NCI-H446 (cell line): ENCODE measurements at places on chromosomes 2 and 18.
A peak's percentile ranks its signal among the peaks of the same experiment; 100 is the strongest.

- peak; percentile 35 for DNase-seq
These were observed 16.4 kb upstream of the THADA start for GRCh38 chr2:43611987-43612894.

- peak; percentile 72 for DNase-seq
These were observed 30.7 kb downstream of the GPD2 start for GRCh38 chr2:156466739-156467405.

DNA sequence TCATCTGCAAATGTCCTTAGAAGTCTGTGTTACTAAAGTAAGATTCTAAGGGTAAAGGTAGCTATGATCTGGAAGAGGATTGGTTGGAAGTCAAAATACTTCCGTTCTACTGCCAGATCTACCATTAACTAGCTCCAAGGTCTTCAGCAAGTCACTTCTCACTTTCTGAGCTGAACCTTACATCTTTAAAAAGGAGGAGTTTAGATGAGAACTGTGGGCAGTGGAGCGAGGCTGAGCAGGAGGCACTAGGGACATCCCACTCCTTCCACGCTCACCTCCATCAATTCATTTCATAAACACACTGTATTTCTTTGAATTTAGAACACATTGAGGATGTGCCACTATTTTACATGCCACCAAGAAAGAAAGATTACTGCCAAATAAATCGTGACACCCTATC lies 143.0 kb downstream of the ABCA12 start:
- DNase-seq: no peak

GRCh38 chr2:68536000-68536399 lies 68.6 kb downstream of the APLF start:
- no peak for DNase-seq

DNA sequence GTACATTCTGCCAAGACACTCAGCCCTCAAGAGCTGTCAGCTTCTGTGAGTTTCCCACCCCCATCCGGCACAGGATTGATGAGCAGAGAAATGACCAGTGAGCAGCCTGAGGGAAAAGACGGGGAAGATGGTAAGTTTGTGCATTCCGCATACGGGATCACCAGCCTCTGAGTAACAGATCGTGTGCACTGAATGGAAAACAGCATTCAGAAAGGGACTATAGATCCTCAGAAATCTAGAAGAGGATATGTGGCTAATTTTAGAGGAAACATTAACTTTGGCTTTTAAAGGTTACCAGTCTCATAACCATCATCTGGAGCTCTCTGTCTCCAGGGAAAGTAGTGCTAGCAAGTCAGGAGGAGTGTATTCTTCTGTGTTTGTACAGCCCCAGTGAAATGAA lies 326.0 kb downstream of the TGIF1 start:
- no peak for DNase-seq

DNA sequence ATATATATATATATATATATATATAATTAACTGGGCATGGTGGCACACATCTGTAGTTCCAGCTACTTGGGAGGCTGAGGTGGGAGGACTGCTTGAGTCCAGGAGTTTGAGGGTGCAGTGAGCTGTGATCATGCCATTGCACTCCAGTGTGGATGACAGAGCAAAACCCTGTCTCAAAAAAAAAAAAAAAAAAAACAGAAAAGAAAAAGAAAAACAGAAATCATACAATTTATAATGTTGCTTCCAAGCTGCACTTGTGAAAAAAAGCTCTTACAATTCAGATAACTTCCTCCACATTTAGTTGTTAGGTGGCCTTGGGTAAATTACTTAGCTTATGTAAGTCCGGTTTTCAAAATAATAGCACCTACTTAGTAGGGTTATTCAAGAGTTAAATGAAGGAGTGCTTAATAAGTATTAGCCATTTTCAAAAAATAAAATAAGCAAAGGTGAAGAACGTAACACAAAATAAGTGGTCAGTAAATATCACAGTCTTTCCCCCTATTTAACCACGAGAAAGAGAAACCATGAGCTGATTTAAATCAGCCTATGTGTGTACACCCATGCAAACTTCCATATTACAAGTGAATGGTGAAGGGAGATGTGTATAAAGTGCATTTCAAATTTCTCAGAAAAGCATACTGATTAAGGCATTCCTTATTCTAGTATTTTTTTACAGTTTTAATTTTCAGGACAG lies 2.3 kb downstream of the WIPF1 start:
- no peak for DNase-seq
